ENCODE measurements at places on chromosomes 7 and 10.

DNA sequence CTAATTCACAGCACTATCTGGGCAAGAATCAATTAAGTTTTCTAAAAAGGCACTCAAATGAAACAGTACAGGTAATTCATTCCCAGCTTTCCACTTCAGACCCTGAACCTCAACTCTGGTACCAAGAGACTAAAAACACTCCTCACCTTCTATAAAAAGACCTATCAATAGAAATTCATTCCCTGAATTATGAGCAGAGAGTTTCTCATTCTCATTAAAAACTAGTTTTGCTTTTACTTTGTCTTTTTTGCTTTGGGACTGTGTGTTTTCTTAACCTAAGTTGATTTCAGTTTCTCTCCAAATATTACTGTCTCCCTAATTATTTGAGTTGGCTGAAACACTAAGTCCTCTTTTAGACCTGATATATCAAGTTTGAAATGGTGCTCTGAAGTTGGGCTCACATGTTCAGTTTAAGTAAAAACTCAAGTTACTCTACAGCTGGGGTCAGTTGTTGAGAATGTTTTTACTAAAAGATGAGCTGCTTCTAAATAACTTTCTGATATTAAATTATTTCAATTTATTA, 189.5 kb downstream of the JAZF1 start:
- no peak for DNase-seq

DNA sequence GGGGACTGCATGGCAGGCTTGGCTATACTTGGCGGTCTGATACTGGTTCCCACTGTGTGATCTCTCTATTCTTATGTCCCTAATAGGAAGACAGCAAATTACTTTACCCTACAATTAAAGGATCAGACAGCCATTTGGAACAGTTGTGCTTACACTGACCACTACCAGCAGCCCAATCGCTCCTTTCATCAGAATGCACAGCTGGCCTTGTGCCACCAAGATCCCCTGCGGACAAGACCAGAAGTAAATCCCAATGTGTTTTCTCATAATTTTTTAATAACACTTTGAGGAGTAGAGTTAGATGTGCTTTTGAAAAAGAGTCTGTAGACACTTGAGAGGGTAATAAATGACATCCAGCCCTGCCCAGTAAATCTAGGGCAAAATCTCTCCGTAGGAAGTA, 297.2 kb upstream of the ZNF32 start:
- no peak for DNase-seq

GRCh38 chr10:82190432-82191260, 315.7 kb downstream of the NRG3 start:
- DNase-seq, result no peak

GRCh38 chr10:71737001-71737833, 17.6 kb upstream of the C10orf105 start:
- DNase-seq, result no peak

GRCh38 chr7:77757589-77757988, 40.6 kb downstream of the TMEM60 start:
- DNase-seq, result no peak

DNA sequence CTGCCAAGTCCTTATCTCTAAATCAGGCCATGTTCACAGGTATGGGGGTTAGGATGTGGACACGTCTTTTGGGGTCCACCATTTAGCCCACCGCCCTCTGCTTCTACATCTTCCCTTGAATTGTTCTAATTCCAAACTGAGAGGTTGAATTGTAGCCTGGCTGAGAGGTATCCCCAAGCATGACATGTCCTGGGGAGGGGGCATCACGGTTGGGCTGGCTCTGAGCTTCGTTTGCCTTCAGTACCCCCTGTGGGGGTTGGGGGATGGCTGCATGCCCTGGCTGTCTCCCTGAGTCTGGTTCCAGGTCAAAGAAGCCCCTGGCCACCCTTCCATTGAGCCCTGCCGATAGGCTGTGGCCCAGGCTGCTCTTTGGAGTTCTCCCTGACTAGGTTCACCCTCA, 204.6 kb downstream of the GLRX3 start:
- no peak for DNase-seq

GRCh38 chr7:157769526-157770215, 432.9 kb downstream of the DNAJB6 start:
- DNase-seq, result peak; percentile 80

DNA sequence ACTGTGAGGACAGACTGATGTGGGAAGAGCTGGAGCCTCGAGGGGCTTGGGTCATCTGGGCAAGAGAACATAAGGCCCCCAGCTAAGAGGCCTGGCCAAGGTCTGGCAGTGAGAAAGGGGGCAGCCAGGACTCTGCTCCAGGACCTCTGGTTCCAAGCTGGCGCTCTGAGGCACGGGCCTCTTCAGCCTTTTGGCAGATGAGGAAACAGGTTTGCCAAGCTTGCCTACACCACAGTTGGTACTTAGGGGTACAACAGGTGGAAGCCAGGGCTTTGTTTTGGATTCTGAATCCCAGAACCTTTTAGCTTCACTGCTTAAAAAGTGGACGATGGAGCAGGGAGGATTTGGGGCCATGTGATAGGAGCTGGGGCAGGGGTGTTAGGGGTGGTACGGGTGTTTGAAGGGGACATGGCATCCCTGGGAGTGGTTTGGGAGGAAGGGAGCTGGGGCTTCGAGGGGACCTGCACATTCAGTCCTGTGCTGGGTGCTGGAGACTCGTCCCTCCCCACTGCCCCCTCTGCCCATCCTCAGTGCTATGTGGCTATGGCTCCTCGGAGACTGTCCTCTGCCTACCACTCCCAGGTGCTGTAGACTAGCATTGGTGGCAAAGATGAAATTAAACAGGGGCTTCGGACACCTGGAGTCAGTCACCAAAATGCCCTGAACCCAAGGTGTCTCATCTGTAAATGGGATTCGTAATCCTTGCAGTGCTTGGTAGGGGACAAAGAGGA, 30.3 kb downstream of the ZNF775 start:
- no peak for DNase-seq

Data from posterior vena cava (tissue), 2 donors.